Right ventricle myocardium superior (tissue), 1 donor: ENCODE measurements at places on chromosomes 6 and 20. TPM values are rescaled to one million over a fixed set of nuclear protein-coding genes. Genes with fewer than 3 reads are reported as not detected.

GNAS-AS1 gene
- 0.13 TPM for total RNA-seq

FAM184A gene
- total RNA-seq = 1.6 TPM

BCL2L1 gene
- total RNA-seq = 48.7 TPM

DNA sequence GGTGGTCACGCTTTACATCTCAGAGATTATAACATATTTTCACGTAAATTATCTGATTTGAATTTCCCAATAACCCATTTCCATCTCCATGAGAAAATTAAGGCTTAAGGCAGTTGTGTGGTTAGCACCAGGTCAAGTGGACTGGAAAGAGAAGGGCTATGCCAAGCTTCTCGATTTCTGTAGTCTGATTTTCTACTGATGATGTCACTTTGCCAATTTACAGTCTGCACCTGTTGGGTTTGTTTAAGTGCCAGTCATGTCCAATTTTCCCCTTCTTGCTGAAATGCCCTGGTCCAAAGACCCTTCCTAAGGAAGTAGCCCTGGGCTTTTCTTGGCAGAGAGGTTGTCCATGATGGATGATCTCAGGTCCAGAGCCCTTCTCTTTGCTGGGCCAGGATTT, 562.3 kb upstream of the BTBD3 start:
- DNase-seq = no peak

- DNase-seq = peak; percentile 73
These were observed at the start of gene C6orf118 for GRCh38 chr6:165308926-165309731. Gene C6orf118 (minus strand): TSS chr6:165309605. CDS start chr6:165309586, 19 bp downstream.

DNA sequence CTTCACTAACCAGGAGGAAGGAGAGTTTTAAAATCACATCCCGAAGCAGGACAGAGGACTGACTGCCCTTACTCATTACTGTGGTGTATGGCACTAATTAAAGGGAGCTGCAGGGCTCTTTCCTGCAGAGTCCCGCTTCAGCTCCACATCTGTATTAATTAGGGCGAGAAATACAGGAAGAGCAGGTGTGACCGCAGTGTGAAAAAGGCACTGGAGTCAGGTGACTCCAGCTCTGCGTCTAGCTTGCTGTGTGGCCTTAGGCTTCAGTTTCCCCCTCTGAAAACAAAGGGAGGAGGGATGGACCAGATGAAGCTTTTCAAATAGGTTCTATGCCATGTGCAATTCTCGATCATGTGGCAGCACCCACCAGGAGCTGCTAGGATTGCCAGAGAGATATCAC, 34.0 kb downstream of the KIAA1755 start:
- no peak for DNase-seq
